Glutamatergic neuron (in vitro differentiated cells): ENCODE measurements at places on chromosomes 5 and 9. TPM values are rescaled to one million over a fixed set of nuclear protein-coding genes. Genes with fewer than 3 reads are reported as not detected.

GRCh38 chr5:65867542-65868195 is 58.7 kb upstream of the ERBIN start:
- no peak for DNase-seq

DNA sequence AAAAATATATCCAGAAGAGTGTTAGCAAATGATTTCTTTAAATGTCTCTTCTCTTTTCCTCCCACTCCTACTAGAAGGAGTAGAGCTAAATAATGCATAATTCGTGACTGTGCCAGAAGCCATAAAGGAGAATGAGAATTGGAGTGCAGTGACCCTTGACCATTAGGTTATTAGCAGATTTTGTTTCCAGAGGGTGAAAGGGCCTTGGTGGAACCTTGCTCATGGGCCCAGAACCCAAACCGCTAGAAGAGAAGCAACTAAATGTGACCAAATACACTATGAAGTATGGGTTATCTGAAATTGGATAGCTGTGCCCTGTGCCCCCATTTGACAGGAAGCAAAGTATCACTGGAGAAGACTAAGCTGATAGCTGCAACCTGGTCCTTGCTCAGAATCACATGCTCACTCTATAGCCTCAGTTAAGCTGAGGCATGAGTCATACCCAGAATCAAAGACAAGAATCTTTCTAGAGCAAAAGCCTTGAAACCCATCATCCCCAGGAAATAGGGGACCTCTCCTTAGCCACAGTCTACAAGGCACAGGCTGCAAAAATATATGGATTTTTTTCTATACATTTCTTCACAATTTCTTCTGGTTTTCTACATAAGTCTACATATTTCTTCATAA is 36.3 kb downstream of the CAPSL start:
- DNase-seq = no peak

The GLDC gene
- total RNA-seq = 42.9 TPM

- no peak for DNase-seq
Observed at GRCh38 chr9:120926397-120926928, at the start of gene TRAF1. Gene TRAF1 (minus strand): TSS chr9:120926796. CDS start chr9:120926075, 721 bp downstream.

DNA sequence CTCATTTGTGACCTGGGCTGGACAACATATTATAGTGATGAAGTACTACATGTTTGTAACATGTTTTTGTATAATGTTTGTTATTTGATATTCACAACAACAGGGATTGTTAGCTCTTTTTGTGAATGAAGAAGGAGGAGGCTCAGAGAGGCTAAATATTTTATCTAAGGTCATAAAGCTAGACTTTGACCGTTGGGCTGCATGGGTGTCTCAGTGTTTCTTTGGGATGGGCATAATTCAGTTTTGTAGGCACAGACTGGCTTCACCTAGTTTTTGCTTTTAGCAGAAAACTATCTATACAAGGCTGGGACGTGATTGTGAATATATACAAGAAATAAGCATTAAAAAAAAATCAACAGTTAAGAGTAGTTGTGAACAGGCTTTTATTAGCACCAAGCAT is 15.0 kb upstream of the GNG10 start:
- no peak for DNase-seq

DNA sequence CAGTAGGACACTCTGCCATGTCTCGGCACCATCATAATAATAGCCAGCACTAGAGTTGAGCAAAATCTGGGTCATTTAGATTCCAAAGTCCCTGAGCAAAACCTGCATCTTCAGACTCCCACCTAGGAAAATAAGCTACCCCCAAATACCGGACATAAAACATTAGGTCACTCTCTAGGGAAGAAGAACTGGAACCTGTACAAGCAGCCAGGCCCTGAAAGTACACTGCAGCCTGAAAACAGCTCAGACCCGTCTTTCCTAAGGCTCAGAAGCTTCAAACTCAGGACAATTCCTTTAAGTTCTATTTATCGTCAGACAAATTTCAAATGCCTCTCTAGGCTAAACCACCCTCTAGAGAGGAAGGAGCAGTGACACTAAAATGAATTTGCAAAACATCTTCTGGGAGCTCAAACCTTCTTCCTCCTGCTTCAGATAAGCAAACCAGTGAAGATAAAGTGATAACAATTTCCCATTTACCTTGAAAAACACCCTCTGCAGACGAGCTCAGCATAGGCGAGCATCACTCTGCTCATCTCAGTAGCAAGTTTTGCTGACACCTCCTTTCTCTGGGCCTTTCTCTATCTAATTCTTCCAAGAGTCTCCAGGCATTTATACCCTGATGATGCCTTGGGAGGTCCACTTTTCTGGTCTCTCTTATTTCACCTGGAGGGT is 34.0 kb downstream of the ADAM19 start:
- DNase-seq = no peak

The ADGRV1 gene
- total RNA-seq = 18.2 TPM

DNA sequence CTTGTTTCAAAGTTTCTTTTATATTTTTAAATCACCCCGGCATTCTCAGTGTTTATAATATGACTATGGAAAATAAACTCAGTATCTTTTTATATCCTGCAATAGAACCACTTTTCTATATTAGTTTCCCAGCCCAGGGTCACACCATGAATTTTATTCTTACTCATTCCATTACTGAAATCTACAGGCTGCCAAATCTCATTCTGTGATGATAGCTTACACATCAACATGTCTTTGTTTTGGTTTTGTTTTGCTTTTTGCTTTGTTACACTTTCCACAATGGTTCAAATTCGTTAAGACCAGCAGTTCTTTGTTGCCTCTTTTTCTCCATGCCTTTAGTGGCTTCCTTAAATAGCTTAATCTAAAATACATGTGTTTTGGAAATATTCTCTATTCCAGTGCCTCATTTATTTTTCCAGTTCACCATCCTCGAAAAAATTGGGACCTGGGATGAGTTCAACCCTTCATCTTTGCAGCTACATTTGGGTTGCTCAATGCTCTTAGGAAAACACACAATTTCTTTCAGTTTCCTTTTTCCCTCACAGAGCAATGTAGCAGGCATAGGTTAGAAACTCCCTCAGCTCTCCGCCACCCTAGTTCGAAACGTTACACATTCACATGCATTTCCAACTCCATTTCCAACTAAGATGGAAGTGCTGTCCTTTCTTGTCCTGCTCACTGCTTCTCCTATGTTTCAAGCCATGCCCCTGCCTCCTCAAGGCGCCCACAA is 1146.3 kb downstream of the MAT2B start:
- no peak for DNase-seq

GRCh38 chr5:148033134-148033533 is 30.6 kb upstream of the SPINK5 start:
- DNase-seq = no peak

DNA sequence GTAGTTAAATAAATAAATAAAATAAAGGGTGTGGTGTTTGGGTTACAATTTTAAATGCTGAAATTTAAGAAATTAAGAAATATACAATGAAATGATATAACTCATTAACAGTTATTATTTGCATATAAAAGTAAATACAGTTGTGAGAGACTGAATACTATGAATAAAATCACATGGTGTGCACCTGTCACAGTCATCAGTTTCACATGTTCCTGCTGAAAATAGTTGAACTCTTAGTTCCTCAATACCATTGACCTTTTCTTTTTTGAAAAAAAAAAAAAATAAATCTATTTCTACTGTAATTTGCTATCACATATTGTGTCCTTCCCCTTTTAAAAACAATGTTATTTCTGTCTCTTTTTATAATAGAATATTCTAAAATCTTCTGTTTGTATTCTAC is 130.9 kb upstream of the CHD1 start:
- DNase-seq = no peak

DNA sequence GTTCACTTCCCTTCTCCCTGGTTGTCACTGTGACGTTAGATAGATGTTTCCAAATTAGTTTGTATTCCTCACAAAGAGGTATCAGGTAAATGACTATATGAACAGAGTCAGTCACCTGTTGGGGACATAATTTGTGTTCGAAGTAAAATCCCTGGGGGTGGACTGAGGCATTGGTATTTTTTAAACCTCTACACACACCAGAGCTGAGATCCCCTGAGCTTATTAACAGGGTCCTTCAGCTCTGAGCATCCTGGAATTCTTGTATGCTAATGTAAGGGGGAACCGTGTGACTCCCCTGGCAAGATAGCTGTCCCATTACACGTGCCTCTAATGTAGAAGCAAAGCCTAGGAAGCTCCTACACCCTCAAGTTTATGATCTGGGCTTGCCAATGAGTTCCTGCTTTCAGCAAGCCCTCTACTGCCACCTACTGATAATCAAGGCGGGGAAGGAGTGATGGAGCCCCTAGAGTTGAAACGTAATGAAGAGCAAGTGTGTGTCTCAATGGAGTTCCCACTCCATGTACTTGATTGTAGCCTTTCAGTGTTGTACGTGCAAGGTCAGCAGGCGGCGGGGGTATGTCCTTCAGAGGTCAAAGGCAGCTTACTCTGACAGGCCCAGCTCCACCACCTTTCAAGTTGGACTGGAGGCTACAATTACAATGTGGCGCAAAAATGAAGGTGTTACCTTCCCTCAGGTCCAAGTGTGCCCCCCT is 14.4 kb downstream of the PRKACG start:
- peak; percentile 53 for DNase-seq

The GABRB2 gene
- not detected for total RNA-seq

The POU5F2 gene
- 1.5 TPM for total RNA-seq

The TRIO gene
- 281 TPM for total RNA-seq

DNA sequence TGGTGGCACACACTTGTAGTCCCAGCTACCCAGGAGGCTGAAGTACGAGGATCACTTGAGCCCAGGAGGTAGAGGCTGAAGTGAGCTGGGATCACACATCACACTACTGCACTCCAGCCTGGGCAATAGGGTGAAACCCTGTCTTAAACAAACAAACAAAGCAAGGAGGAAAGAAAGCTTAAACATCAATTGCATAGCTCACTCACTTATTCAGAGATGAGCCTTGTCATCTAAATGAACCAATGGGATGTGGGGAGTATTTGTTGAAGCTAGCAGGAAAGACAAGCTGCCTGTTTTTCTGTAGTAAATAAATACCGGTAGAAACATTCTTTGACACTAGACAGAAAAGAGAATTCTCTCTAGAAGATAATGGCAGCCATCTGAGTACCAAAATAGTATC is 161.0 kb upstream of the SLC12A2 start:
- DNase-seq = no peak

- DNase-seq = no peak
Observed at GRCh38 chr5:164148292-164148691, 642.9 kb downstream of the MAT2B start.

DNA sequence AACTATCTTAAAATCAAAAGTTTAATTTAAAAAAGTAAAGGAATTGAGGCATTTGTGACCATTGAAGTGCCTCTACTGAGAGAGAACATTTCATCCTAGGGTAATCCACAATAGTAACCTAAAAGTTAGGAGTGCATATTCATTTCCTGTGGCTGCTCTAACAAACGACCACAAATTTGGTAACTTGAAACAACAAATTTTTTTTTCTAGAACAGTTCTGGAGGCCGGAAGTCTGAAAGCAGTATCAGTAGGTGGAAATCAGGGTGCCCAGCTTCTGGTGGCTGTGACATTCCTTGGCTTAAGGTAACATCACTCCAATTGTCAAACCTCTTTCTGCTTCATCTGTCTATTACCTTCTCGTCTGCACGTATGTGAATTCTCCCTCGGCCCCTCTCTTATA is 67.1 kb upstream of the SSBP2 start:
- no peak for DNase-seq

GRCh38 chr9:90836411-90837080 is 34.9 kb downstream of the SYK start:
- no peak for DNase-seq

GRCh38 chr9:35318741-35319140 is 156.9 kb downstream of the UNC13B start:
- no peak for DNase-seq

GRCh38 chr9:29220596-29221251 is 1647.4 kb upstream of the C9orf72 start:
- DNase-seq = no peak

DNA sequence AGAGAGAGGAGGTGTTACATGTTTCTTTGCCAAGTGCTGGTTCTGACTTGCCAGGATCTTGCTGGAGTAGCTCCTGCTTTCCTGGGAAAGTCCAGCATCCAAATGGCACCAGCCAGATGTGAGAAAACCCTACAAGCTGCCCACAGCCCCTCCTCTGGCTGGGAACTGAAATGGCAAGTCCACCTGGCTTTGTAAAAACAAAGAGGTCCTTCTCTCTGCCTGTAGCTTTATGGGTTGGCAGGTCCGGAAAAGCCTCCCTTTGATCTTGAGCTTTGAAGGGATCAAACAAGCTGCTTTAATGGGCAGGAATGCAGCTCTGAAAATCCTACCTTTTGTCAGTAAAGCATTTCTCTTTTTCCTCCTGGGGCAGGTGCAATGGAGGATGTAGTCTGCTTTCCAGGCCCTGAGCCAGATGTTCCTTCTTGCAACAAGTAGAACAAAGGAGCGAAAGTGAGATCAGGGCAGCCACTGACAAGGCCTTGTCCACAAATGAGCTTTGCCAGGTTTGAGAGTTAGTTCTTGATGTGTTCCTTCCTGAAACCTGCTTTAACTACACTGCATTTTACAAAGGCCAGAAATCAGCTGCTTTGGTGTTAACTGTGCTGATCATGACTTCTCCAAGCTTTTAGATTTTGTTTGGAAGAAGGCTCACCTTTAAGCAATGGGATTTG is 456.7 kb downstream of the ZNF608 start:
- no peak for DNase-seq

DNA sequence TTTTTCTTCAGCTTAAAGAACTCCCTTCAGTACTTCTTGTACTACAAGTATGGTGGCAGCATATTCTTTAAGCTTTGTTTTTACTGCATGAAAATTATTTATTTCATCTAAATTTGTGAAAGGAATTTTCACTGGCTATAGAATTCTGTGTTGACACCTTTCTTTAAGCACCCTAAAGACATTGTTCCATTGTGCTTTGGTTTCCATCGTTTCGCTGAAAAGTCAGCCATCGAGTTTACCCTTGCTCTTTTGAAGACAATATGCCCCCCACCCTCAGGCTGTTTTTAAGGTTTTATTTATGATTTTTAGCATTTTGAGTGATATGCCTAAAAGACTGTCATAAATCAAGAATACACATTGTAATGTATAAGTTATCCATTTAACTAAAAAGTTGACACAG is 27.3 kb upstream of the COL5A1 start:
- DNase-seq = no peak

- no peak for DNase-seq
Observed at GRCh38 chr9:129305246-129305645, 127.2 kb upstream of the IER5L start.

The NR5A1 gene
- not detected for total RNA-seq
